ENCODE measurements at places on chromosomes 7 and 10.

DNA sequence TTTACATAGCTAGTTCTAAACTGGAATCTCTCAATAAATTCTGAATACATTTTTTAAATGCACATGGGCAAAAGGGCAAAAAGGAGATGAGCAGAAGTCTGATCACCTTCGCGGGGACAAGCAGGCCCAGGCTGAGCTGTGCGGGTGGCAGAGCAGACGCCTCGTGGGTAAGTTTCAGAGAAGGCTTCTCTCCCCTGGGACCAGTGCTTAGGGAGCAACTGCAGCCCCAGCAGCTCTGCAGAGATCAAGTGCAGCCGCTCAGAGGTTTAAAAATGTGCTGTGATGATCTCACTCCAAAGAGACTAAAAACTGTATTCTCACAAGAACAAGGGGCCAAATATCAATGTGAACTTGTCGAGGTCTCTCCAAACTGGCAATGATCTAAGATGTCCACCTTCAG, 264.3 kb upstream of the RNF32 start:
- DNase-seq, result peak; percentile 5

- DNase-seq, result peak; percentile 15
These were observed 46.1 kb upstream of the CACUL1 start for GRCh38 chr10:118800920-118801319.

DNA sequence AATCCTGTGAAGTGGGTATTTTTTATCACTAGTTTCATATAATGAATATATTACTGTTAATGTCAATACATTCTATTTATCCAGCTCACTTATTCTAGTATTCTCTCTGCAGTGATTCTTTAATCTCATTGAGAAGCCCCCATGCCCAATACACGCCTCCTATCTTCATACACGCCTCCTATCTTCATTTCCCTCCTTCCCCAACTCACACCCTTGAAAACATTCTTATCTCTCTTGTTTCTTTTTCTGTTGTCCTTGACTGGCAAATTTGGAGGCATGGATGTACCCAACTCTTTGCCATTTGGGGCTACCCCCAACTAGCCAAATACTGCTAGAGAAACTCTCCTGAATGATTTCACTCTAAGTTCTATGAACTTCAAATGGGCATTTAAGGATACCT, 40.5 kb downstream of the ST8SIA6 start:
- no peak for DNase-seq

DNA sequence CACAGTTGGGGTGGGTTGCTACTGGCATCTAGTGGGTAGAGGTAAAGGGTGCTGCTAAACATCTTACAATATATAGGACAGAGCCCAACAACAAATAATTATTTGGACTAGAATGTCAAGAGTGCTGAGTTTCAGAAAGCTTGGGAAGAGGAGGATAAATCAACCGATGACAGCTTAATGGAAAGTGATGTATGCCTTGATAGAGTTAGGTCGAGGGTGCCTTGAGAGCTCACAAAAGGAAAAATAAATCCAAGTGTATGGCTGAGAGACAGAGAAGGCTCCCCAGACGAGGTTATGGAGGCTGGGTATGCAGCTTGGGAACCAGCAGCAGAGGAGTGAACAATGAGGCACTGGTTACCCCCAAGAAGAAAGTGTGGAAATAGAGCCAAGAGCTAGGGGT, 211.1 kb downstream of the HDAC9 start:
- peak; percentile 14 for DNase-seq

- no peak for DNase-seq
These were observed 48.4 kb upstream of the TRIM8 start for GRCh38 chr10:102595897-102596296.

DNA sequence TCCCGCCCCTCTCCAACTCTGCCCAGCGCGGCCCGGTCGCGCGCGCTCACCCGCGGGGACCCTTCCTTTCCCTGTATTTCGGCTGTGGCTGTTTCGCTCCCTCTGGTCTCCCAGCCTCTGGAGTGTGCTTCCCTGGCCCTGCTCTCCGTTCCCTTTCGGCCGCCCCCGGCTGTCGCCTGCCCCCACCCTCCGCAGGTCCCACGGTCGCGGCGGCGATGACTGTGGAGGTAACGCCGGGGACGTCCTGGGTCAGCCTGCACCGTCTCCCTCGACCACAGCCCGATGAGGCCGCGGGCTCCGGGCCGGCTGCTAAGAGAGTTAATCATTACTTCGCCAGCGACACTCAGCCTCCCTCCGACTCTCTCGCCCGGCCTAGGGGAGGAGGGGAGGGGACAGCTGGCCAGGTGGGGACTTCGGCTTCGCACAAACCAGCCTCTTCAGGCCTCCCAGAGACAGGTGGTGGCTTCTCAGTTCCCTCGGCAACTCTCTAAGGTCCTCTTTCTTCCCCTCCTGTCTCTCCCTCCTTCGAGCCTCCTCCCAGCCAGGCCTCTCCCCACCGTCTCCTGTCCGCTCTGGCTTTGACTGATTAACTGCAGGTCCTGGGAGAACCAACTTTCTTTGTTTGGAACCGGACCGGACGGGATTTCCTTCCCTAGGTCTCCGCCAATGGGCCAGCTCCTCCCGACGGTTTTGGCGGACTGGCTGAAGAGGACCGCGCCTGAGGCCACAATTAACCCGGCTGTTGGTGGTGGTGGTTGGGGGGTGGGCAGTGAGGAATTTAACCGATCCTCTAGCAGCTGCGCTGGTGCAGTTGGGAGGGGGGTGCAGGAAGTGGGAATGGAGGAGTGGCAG, 5.6 kb upstream of the PAX2 start:
- DNase-seq, result no peak

DNA sequence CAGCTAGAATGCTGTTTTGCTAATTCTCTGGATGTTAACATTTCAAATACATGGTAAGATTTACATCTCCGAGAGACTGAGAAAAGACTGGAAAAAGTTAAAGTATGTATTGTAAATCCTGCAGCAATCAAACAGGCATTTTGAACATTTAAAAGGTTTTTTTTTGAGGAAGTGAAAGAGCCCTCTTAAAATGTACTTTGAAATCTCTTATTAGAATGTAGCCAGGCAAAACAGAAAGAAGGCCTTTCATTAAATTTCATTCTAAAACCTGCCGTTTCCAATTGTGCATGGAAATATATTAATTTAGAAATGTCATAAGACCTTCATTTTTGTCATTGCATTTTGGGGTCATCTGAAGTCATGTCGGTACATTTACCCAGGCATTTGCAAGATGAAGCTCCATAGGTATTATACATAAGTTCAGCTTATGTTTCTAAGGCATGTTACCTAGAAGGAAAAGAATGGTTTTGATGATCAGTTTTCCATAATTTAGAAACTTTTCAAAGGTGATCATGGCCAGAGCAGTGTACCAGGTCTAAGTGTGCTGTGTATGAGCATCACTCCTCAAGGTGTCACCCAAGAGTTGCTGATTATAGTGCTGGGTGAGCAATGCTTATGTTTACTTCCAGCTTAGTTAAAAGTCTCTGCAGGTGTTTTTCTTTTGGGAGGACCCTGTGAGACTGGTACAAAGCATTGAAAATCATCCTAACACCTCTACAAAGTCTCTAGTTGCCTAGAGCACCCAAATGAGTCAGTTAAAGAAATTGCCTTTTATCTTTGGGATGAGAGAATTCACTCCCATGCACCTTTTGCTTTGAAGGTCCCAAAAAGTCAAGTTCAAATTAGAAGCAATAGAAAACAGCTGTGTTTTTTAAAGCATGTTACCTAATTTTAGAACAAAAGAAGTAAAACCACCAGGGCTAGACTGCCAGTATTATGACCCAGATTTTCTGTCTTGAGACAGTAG, 7.1 kb downstream of the ZNF736 start:
- DNase-seq, result no peak

DNA sequence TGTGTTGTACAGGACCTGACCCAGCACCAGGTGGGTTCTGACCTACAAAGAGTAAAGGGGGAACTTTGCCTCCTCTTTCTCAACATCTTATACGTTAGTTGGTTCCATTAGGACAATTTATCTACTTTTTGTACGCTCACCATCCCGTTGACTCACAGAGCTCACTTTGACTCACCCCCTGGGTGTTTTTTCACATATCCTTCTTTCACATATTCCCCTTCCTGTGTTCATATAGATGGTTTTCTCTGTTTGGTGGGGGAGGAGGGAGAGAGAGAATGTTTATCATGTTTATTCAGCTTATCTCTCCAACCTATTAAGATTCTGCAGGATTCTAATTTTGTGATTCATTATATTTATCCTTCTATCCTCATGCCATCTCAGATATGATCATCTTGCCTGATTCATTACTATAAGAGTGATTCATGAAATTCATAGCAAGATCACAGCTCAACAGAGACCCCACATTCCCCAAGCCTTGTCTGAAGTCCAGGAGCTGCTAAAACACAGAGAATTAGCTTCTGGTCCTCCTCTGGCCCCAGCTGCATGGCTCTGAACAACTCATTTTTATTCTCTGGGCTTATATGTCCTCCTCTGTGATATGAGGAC, 37.2 kb downstream of the PRSS2 start:
- DNase-seq, result no peak

Data from A673 (cell line).